NCI-H748 treated with DMSO at 0.1 percent for 48 hours (cell line): ENCODE measurements at places on chromosomes 2 and 18.

DNA sequence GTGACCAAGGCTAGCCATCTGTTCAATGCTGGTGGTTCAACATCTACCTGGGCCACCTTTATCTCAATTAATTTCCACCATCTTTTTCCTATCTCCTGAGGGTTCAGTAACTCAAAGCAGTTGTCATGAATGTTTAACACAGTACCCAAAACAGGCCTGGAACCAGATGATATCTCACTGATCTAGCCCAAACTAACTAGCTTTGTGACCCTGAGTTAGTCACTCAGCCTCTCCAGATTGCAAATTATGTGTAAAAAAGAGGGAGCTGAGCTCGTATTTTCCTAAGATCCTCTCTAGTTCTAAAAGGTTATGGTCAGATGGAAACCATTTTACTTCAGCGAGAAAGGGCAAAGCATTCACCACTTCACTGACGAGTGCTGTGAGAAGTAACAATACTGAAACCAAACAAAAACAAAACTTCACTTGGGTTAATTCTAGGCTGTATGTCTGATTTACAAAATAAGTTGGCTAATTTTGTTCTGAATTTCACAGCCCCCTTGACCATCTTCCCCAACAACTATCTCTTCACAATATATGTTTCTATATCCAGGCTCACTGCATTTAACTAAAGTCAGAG lies 14.8 kb downstream of the SPRED2 start:
- no peak for DNase-seq

DNA sequence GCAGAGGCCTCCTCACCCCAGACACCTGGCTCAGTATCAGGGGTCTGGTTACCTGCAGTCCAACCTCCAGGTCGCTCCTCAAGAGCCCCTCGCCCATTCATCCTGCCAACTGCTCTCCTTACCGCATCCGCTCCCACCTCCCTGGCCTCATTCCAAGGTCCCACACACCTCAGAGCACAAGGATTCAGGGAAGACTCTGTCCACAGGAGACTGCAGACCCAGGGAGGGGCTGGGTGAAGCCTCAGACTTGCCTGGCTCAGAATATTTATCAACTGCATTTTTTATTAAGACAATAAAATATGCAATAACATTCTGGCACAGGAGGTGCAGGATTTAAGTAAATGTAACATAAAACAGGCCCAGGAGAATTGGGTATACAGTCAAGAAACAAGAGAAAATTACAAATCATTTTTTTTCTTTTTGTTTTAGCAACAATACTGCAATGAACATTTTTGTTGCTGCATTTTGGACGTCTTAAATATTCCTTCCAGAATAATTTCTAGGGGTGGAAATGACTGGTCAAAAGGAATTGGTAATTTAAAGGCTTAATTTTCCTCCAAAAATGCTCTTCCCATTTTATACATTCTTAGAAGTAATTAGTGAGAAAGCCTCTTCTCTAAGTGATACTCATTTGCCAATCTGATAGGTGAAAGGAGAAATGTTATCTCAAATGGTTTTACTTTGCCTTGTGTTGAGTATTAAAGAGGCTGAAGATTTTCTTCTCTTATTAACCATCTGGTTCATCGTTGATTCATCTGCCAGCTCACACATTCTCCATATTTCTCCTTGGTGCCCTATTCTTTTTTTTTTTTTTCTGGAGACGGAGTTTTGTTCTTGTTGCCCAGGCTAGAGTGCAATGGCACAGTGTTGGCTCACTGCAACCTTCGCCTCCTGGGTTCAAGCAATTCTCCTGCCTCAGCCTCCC lies 42.5 kb downstream of the TEX44 start:
- no peak for DNase-seq

- no peak for DNase-seq
These were observed 120.0 kb upstream of the SNTG2 start for GRCh38 chr2:830419-831224.

DNA sequence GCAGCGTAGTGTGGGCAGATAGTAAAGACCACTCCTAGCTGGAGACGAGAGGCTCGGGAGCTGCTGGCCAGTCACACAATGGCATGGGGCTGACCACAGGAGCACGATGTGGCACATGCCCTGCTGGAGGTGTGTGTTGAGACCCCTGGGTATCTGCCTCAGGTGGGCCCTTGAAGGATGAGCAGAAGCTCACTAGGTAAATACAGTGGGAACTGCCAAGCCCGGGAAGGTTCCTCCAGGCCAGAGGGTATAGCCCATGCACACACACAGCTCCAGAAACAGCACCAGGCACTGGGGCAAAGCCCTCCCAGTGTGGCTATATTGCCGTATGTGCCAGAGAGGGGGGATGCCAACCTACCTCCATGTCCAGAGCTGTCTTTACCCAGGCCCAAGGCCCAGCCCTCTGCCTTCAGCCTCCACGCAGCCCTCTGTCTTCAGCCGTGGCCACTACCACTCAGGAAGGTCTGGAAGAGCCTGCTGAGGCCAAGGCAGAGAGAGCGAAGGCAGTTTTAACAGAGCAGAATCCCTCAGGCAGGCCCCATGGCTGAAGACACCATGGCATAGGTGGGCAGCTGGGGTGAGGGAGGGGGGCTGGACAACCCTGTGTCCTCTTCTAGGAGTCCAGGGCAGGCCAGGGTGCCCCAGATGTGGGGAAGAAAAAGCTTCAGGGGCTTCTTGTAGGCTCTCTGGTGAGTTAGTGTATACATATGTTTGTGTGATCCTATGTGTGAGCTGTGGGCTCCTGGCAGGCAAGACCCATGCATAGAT lies 7.0 kb upstream of the ARID5A start:
- DNase-seq = no peak

GRCh38 chr18:62637807-62638687 lies 77.3 kb upstream of the PHLPP1 start:
- peak; percentile 40 for DNase-seq

DNA sequence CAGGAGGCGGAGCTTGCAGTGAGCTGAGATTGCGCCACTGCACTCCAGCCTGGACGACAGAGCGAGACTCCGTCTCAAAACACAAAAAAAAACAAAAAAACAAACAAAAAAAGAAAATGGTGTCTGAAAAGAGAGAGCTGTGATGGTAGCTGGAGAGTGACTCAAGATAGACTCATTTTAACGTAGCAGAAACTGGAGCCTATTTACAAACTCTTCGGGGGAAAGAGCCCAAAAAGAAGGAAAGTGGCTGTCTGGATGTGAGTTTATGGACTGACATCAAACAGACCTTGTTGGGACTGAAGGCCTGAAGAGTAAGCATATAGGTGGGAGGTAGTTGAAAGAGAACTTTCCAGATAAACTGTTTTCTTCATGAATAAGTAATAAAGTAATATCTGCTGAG lies 51.8 kb downstream of the LIMS1 start:
- no peak for DNase-seq

- no peak for DNase-seq
These were observed 37.2 kb downstream of the FEZ2 start for GRCh38 chr2:36560726-36561125.

DNA sequence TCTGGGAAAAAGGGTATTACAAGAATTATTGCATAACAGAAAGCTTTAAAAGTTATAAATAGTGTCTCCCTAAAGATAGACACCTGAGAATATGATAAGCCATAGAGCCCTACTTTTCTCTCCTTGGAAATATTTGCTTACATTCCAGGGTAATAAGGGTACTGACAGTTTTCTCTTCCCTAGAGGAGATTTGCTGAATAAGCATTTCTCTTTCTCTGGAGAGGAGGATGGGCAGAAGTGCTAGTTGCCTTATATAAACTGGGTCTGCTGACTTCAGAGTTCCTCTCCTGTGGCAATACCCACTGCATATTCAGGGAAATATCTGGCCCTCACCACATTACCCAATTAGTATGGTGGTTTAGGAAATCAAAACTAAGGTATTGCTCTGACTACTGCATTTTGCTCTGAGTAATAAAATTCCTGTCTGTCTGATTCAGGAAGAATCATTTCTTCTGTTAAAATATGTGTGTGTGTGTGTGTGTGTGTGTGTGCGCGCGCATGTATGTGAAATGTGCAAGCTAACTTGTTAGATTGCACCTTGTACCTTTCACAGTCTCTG lies 1391.3 kb downstream of the DSC3 start:
- no peak for DNase-seq

DNA sequence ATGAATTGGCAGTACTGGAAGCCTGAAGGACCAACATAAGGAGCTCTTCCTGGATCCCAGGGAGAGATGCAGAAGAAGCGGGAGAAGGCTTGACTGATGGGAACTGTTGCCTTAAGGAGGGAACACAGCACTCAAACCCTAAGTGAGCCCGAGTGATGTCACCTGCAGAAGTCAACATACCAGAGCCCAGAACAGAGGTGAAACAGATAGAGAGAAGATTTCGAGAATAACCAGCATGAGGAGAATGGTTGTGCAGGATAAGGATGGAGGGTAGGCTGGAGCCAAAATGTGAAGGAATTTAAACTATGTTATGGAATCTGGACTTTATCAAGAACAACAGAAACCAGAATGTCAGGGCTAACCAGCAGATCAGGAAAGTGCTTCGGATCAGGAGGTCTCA lies 463.1 kb upstream of the DDX18 start:
- DNase-seq = no peak

DNA sequence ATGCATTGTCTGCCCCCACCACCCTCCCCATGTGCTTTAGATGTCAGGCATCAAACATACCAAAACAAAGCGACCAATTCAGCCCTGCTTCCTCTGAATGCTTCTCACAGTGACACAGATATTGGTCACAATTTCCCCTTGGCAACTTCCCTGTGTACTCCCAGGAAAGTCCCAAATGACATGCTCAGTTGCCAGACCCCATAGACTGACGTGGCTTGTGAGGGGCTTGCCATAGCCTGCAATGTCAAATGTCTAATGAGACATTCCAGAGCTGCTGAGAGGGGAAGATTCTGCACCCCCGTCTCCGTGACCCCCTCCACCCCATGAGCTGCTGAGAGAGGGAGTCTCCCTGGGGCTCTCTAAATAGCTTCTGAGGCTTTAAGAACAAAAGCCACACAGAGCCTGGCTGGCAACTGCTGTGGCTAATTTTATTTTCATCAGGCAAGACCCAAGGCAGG lies 47.3 kb downstream of the RFTN2 start:
- no peak for DNase-seq

GRCh38 chr2:176978921-176979320 lies 233.7 kb upstream of the HNRNPA3 start:
- no peak for DNase-seq

DNA sequence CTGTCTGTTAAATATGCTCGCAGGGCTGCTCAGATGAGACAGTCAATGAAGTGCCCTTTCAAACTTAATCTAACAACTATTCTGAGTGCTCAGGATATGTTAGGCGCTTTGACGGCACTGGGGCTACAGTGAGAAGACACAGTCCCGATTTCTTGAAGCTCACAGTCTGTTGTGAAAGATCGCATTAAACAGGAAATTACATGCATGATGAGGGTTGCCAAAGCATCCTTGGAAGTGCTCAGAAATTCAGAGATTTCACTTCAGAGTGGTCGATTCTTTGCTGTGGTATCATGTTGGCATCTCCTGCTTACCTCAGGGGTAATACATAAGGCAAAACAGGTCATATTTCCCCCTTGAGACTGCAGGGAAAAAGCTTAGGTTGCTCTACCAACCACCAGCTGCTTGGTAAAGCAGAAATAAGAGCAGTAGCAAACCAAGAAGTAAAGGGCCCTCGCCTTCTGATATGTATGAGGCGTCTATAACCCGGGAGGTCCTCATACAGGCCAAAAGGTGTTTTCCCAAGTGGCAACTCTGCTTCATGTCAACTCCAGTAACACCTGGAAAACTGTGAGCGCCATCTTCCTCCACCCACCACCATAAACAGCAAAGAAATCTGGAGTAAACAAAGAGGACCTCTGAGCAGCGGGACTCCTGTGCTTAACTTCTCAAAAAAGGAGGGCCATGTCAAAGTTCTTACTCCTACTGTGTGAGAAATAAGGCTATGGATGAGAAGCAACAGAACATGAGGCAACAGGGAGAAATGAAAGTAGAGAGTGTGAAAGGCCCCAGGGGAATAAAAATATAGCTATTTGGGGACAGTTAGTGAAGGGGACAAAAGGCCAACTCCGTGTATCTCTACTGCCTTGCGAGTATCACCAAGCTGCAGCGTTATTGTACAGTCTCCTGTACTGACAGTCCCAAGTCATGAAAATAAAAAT lies 79.3 kb downstream of the CLHC1 start:
- DNase-seq = no peak

GRCh38 chr2:174023591-174024523 lies 58.7 kb upstream of the SP3 start:
- DNase-seq = no peak

- DNase-seq = no peak
These were observed 63.5 kb downstream of the MCFD2 start for GRCh38 chr2:46852124-46852523.

- DNase-seq = no peak
These were observed 153.5 kb upstream of the CAVIN2 start for GRCh38 chr2:192000196-192000980.

DNA sequence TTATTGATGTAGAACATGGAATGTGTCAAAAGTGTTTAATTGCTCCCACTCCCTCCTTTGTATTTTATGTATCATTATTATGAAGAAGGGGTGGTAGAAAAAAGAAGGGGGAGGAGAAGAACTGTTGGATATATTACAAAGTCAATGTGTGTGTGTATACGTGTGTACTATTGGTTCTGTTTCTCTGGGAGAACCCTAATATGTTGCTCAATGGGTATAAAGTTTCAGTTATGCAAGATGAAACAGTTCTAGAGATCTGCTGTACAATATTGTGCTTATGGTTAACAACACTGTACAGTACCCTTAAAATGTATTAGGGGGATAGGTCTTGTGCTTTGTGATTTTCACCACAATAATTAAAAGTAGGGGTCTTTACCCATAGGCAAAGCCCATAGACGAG lies 58.1 kb upstream of the ZC3H15 start:
- no peak for DNase-seq

DNA sequence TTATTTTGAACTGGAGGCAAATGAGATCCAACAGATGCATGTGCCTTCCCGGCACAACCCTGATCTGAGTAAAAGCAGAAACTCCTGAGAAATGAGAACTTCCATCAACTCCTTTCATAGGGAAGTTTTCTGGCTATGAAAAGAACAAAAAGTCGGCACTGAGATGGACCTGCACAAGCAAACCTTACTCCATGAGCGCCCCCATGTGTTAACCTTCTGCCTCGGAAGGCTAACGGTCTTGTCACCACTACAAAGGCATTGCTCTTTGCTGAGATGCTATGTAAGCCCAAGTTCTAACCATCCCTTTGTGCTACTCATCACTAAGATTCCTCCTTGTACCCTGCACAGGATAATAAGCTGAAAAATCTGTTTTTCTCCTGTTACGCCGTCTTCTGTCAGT lies 57.3 kb upstream of the SULT1C3 start:
- DNase-seq = no peak

DNA sequence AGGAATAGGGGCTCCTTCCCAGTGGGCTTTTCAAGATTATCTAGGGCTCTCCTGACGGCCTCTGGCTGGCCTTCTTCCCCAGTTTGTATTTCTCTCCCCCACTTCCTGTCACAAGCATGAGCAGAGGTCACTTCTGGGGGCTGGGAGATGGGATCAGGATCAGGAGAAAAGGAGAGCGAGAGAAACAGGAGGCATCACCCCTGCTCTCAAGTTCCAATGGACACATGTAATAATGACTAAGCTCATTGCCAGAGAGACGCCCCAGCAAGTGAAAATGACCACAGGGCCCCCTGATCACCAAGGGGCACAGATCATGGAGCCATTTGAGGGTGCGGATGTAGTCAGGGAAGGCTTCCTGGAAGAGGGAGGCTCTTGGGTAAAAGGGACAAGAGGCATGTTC lies 92.1 kb downstream of the SMAD7 start:
- DNase-seq = no peak

- peak; percentile 91 for DNase-seq
These were observed 66.5 kb downstream of the STK39 start for GRCh38 chr2:168180914-168181313.
